ENCODE measurements at places on chromosomes 16 and 17. TPM values are rescaled to one million over a fixed set of nuclear protein-coding genes. Genes with fewer than 3 reads are reported as not detected.

DNA sequence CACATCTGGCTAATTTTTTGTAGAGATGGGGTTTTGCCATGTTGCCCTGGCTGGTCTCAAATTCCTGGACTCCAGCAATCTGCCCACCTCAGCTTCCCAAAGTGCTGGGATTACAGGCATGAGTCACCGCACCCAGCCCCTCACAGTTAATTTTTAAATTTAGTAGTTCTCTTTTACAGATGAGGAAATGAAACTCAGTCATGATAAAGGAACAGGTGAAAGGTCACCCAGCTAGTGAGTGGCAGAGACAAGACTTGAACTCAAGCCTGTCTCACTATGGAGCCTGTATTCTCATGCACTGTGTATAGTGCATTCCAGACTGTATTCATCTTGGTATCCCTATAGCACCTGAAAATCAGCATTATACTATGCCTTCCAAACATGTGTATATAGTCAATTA lies 77.1 kb upstream of the WSB1 start:
- DNase-seq = no peak

Gene HS3ST6
- polyA plus RNA-seq = 0.32 TPM

Gene GP1BA
- 2.2 TPM for polyA plus RNA-seq

Gene GCSH
- polyA plus RNA-seq = 71.3 TPM

- no peak for DNase-seq
These were observed 27.3 kb downstream of the SDK2 start for GRCh38 chr17:73616873-73617404.

Gene DNAAF1
- polyA plus RNA-seq = 3.6 TPM

Gene SLC16A11
- 0.53 TPM for polyA plus RNA-seq

- no peak for DNase-seq
These were observed 15.3 kb downstream of the WFIKKN2 start for GRCh38 chr17:50850640-50851039.

Gene FBXW10B
- polyA plus RNA-seq = 0.26 TPM

DNA sequence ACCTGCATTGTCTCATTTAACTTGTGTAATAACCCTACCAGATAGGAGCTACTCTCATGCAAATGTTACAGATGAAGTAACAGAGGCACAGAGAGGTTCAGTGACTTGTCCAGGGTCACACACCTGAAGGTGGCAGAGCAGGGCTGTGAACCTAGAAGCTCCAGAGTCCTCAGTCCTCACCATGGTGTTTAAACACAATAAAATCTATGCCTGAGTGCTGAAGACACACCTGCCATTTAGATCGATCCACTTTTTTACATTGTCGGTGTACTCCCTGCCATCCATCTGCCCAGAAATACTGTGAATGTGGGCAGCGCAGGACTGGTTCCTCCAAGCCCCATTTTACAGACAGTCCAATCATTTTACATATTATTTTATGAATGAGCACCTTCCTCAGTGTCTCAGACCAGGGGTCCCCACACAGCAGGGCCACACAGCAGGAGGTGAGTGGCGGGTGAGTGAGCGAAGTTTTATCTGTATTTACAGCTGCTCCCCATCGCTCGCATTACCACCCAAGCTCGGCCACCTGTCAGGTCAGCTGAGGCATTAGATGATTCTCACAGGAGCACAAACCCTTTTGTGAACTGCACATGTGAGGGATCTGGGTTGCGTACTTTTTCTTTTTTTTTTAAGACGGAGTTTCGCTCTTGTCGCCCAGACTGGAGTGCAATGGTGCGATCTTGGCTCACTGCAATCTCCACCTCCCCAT lies 5.6 kb downstream of the IL4R start:
- no peak for DNase-seq

Gene UTS2R
- polyA plus RNA-seq = 0.70 TPM

Gene SULT1A2
- 3.1 TPM for polyA plus RNA-seq

DNA sequence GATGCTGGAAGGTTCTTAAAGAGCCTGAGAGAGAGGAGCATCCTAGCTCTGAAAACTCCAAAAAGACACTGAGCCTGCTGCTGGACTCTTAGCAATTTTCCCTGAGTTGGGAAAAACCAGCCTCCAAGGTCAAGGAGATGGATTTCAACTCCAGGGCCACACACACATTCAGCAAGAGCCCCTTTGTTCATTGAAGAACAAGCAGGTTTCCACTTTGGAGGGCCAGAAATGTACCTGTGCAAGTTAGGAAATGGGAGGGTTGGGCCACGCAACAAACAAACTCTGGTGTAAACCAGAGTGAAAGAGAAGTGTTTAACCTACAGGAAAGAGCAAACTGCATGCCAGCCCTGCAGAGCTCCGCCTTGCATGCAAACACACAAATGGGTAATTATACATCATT lies 264.8 kb upstream of the RPL38 start:
- DNase-seq = no peak

GRCh38 chr17:70080541-70081347 lies 5.7 kb downstream of the KCNJ16 start:
- DNase-seq = no peak

Gene GUCY2D
- 0.47 TPM for polyA plus RNA-seq

DNA sequence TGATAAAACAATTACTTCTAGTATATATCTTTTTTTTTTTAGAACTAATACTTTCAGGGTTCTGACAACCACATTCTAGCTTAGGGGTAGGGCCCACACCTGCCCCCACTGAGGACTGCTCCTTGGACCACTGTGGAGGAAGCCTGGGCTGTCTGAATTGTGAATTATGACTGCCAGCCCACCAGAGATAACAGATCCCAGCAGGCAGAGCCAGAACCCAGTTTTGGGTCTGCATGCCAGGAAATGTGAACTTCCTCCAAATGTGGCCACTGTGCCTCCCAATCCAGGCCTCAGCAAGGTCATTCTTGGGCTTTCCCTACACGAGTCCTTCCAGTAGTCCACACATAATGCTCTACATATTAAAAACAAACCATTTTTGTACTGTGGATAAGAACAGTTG lies 15.9 kb downstream of the VEZF1 start:
- no peak for DNase-seq

Gene TMEM107
- polyA plus RNA-seq = 21.2 TPM

- DNase-seq = no peak
These were observed 147.1 kb downstream of the FOXL1 start for GRCh38 chr16:86725401-86725800.

DNA sequence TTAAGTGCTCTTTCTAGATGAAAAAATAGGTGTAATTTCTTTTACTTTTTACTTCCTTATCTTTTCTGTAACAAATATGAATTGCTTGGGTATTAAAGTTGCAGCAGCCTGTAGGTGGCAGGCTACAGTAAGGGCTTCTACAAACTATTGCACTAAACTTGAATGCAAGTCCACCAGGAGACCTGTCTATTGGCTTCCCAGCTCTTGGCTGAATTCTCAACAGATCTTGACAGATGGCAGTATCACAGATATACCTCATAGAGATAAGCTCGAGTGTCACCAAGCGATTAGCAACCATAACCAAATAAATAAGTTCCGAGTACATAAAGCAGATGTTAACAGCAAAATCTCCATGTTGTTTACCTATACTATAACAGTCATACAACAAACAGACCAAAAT lies 5.9 kb downstream of the BBS2 start:
- no peak for DNase-seq

DNA sequence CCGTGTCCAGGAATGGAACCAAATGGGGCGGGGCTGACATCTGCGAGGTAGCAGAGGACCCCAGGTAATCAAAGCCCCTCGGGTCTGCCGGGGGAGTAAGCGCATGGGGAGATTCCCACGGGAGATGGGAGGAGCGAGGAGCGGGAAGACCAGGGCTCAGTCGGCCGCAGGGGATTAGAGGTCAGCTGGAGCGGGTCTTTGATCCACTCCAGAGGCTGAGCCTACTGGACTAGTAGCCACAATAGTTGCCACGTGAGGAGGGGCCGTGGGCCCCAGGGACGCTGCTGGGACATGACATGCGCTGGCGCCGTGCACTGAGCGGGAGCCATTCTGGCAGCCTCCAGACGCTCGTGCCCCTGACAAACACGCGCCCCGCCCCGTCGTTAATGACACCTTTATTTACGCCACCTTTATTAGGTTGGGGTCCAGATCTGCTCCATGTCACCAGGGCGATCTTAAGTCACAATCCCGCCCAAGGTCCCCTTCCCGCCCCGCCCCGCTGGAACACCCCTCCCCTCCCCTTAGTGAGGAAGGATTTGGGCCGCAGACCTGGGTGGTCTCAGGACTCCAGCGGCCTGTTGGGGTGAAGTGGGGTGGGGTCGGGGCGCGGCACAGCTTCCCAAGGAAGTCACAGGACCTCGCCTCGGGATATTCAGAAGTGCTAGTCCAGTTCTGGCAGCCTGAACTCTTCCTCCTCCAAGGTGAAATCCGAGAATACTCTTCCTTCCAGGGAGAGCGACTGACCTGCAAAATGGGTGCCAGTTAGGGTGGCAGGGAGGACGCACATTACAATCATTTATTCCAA lies 15.0 kb downstream of the PPY start:
- DNase-seq = no peak

DNA sequence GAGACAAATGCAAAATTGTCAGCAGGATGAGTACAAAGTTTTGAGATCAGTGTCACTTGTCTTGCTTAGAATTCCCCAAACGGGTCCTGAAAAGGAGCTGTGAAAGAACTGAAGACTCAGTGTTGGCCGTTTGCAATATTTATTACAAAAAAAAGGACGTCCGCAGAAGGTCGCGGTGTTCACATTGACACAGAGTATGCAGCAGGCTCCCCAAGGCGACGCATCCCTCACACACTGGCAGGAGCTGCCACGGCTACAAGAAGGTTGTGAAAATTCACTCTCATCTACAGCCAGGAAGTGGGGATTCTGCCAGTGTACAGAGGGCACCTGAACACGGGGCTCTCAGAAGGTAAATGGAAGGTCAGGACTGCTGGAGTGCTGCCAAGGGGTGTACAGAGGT lies 26.2 kb downstream of the AIPL1 start:
- no peak for DNase-seq

- no peak for DNase-seq
These were observed 222.5 kb upstream of the GSE1 start for GRCh38 chr16:85390511-85391174.

Gene ABCA3
- polyA plus RNA-seq = 5.2 TPM
